ENCODE measurements at places on chromosomes 7 and 10.

GRCh38 chr10:26438534-26439341, 597 bp downstream of the APBB1IP start:
- peak; percentile 35 for DNase-seq

- no peak for DNase-seq
These were observed 57.5 kb downstream of the TRRAP start for GRCh38 chr7:98935811-98936210.

DNA sequence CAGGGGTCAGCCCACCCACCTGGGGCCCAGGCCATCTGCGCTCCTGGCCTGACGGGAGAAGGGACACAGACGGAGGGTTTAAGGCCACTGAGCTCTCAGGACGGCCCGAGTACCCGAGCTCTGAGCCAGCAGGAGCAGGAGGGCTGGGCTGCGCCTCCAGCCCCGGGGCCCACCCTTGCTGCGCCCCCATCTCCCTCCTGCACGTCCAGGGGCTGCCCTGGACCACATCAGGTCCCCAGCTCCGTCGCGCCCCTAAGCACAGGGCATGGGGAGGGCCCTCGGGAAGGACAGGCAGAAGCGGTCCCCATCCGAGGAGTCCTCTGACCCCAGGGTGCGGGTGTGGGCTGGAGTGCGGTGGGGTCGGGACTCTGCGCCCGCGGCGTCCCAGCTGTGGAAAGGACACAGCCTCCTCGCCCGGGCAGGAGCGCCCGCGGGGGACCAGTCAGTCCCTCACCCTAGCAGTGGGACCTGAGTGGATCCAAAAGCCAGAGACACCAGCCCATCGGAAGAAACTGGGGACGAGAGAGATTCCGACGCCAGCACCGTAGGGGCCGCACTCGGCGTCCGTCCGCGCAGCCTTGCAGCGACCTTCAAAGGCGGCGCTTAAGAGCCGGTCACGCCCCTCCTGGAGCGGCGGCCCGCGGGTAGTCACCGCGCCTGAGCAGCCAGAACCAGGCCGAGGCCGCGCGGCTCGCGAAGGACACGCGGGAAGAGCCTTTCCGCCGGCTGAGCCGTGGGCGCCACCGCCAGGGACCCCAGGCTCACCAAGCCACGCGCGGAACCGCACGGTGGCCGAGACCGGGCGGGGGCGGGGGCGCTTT, 15.9 kb downstream of the CAMK2B start:
- peak; percentile 79 for DNase-seq

GRCh38 chr7:90879924-90880323, 283.8 kb downstream of the CDK14 start:
- DNase-seq: peak; percentile 33

DNA sequence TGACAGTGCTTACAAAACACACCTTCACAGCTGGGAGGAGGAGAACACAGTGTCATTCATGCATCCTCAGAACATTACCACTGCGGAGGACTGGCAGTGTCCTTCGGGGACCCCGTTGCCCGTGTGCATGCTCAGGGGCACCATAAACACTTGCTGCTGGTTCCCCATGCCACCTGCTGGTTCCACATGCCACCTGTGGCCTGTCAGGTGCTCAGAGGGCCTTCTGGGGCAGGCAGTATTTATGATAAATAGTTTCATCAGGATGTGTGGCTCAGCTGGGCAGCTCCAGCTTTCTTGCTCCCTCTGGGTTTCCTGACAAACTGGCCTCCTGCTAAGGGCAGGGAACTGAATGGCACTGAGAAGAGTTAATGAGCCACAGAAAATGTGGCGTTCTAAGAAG, 32.1 kb downstream of the CELF2 start:
- no peak for DNase-seq

- DNase-seq: no peak
These were observed 194.1 kb downstream of the EMX2 start for GRCh38 chr10:117736655-117737054.

- DNase-seq: no peak
These were observed 2.5 kb upstream of the BAMBI start for GRCh38 chr10:28674782-28675181.

DNA sequence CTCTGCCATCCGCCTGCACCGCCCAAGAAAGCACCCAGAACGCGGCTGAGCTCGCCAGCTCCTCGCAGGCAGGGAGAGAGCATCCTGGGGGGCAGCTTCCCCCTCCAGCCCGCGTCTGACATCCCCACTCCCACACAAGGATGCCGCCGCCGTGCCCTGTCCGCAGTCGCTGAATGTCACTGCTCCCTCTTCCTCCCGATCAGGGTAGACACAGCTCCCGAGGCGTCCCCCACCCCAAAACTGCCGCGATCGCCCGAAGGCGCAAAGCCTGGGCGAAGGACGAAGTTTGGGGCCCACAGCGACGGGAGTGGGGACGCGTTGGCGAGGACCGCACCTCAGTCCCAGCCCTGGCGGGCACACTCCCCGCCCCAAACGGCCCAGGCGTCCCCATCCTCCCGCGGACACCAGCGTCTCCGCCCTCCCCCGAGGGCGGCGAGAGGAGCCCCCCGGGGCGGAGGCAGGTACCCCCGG, 1.5 kb upstream of the KAT6B start:
- peak; percentile 49 for DNase-seq

DNA sequence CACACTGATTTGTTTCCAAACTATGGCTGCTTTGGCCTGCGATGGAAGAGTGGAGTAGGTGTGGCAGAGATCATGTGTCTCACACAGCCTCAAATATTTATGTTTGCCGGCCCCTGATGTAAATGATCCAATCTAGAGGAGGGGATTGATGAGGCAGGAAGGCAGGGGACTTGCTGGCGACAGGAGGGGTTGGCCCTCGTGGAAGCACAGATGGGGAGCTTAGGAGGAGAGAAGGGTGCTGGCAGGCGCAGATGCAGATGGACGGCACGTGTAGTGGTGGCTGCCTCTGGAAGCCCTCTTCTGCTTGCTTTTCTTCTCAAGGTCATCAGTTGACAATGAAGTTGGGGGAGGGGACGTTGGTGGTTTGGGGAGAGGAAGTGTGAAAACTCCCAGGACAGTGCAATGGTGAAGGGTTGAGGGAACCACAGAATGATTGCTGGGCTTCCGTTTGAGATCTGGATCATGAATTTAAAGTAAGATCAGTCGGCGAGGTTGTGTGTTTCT, 15.4 kb downstream of the COL13A1 start:
- no peak for DNase-seq

- no peak for DNase-seq
These were observed 153.4 kb downstream of the BMPER start for GRCh38 chr7:34058801-34059135.

- no peak for DNase-seq
These were observed 123.7 kb downstream of the LCOR start for GRCh38 chr10:96955794-96956193.

DNA sequence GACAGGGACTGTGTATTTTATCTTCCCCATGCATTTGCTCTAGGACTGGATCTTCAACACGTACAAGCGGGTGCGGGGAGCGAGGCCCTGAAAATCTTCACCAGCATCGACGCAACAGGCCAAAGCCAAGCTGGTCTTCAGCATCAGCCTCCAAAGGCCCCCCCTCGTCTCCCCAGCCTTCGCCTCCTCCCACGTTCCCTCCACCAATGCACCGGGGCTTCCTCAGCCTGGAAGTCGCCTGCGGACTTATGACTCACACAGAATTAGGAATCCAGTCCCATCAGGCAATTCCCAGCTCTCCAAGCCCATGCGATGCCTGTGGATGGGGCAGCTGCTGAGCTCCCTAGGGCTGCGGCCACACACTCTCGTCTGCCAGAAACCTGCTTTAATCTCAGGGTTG, 36.3 kb upstream of the RNF32 start:
- DNase-seq: no peak

DNA sequence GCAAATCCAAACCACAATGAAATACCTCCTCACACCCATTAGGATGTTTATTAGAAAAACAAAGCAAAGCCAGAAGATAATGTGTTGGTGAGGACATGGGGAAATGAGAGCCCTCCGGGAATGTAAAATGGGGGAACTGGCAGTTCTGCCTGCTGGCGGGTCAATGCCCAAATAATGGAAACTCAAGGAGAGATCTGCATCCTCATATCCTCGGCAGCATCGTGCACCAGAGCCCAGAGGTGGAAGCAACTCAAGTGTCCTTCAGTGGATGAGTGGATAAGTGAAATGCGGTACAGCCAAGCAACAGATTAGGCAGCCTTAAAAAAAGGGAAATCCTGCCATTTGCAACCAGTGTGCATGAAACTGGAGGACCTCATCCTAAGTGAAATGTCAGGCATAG, 325.2 kb downstream of the WDR37 start:
- no peak for DNase-seq

DNA sequence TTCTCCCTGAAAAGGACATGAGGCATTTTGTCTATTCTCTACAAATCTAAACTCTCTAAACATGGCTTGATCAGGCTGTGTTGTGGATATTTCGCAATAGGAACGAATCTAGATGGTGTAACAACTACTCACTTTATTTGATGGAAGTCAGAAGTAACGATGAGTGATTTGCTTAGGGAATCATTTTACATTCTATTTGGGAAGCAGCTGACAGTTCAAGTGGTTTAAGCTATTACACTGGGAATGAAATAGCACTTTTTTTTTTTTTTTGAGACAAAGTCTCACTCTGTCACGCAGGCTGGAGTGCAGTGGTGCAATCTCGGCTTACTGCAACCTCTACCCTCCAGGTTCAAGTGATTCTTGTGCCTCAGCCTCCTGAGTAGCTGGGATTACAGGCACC, 44.1 kb downstream of the NPY start:
- no peak for DNase-seq

- DNase-seq: no peak
These were observed 75.0 kb downstream of the LHPP start for GRCh38 chr10:124536496-124537050.

GRCh38 chr10:125012851-125013528, 71.1 kb downstream of the ZRANB1 start:
- peak; percentile 10 for DNase-seq

GRCh38 chr7:156732091-156732625, 91.6 kb downstream of the RNF32 start:
- DNase-seq: no peak

- no peak for DNase-seq
These were observed 59.3 kb downstream of the ARHGAP22 start for GRCh38 chr10:48545462-48546145.

- no peak for DNase-seq
These were observed 125.5 kb downstream of the FAM204A start for GRCh38 chr10:118216571-118217170.

DNA sequence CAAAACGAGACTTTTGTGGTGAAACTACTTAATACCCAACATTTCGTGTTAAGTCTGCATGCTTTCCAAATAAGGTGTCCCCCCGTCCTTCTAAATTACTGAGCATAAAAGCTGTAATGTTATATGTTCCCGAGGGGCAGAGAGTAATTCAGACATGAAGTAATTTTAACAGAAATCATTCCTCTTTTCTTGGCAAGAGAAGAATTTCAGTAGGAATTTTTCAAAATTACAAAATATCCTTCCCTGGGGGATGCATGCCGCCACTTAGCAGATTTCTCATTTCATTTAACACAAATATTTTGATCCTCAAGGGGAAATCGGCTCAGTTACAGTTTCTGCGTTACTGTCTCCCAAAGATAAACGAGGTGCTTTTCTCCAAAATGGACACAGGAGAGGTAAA, 213.2 kb upstream of the RHOBTB1 start:
- DNase-seq: no peak

DNA sequence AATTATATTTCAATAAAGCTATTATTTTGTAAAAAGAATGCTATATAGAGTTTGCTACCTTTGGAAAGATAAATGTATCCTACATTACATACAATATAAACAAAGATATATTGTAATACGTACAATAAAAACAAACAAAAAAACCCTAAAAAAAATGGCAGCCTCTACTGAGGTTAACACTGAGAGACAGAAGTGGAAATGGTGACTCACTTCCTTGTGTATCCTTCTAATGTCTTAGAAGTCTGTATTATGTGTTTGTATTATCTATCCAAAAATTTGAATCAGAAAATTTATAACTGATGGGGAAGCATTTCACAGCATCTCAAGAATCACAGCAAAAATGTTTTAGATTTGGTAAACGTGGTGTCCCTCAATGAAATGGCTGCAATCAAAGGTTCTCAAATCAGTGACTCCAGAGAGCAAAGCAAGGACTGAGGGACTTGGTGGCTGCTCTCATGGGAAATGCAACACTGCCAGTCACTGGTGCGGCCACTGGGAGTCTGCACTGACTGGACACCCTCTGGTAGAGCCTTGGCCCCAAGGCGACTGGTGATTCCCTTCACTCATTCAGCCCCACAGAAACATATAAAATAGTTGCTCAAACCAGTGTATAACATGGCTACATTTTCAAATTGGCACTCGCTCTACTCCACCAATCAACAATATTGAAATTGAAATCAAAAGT, 53.8 kb downstream of the PANK1 start:
- no peak for DNase-seq

DNA sequence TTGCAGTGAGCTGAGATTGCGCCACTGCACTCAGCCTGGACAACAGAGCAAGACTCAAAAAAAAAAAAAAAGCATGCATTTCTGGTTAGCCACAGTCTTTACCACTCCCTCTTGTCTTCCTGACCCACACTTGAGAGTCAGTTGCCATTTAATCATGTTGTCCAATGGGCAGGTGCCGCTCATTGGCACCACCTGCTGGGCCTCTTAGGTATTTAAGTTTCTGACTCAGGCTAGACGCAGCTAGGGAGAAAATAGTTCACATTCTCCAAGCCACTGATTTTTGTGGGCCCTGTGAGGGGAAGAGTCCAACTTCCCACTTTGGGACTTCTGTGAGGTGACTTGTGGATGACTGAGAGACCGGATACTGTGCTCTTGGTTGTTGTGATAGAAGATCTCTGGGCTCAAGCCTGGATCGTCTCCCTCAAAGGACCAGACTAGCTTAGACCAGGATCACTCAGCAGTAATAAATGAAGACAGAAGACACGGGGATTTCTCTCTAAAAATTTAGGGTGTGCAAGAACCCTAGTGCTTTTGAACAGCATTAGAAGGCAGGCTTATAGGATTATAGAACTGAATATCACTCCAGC, 26.8 kb upstream of the SORCS3 start:
- no peak for DNase-seq

DNA sequence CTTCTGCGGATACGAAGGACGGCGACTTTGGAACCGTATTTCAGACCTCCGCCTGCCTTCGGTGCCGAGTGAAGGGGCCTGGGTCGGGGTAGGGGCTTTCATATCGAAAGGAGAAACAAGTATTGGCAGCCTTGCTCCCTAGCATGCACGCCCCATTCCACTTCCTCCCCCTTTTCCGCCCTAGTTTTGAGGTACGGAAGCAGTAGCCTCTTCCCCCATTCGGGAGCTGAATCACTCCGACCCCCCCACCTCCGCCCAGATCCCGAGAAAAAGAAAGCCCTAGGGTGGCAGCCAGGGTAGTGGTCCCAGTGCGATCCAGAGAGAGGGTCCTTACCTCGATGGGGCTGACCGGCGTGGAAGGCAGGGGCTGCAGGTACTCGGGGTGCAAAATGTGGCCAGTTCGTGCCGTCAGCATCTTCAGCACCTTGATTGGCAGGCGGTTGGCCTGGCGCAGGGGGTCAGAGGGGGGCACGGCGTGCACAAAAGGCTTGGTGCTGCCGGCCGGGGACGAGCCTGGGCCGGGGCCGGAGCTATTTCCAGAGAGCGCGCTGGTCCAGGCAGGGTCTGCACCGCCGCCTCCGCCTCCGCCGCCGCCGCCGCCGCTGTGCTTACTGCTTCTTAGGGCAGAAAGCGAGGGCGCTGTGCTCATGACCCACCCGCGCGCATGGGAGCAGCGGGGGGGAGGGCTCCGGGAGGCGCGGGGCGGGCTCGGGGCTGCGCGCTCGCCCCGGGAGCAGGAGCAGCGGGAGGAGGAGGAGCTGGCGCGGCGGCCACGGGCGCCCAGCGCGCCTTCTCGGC, 594 bp downstream of the ZNF503 start:
- DNase-seq: peak; percentile 75

GRCh38 chr7:158028290-158028941, 559.2 kb downstream of the PTPRN2 start:
- DNase-seq: no peak

GRCh38 chr7:87435546-87435945, 39.9 kb downstream of the ABCB4 start:
- no peak for DNase-seq
